ENCODE measurements at places on chromosomes 16 and 17.
A peak's percentile ranks its signal among the peaks of the same experiment; 100 is the strongest.

DNA sequence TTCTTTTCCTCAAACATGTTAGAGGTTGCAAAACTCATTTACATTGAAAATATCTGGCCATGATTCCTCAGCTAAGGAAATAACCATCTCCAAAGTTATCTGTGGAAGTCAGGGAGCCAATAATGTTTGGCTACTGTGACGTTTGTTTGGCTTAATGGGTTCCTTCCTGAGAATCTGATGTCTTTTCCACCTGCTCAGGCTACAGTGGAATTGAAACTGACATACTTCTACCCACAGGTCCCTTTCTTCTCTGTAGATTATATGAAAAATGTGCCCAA, 221.1 kb upstream of the XYLT1 start:
- DNase-seq, result peak; percentile 37

DNA sequence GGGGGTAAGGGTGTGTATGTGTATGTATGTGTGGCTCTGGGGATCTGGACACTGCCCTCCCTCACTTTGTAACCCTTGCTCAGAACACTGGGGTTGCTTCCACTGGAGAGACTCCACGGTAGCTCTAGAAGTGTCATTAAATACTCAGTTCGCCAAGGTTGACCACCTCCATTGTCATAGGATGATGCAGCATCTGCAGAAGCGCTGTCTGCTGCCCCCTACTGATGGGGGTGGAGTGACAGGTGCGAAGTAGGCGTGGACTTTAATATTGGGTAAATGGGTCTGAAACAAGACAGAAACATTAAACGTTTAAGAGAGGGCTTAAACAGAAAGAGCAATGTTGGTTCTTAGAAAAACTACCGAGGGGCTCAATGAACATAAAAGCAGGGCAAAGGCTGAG, 35.5 kb upstream of the STAC2 start:
- no peak for DNase-seq

GRCh38 chr17:57327176-57327970, 71.0 kb downstream of the MSI2 start:
- DNase-seq, result no peak

GRCh38 chr17:50499270-50499669, 9.0 kb upstream of the MYCBPAP start:
- no peak for DNase-seq

- DNase-seq, result no peak
Measured at GRCh38 chr16:27579087-27579980, 29.4 kb downstream of the KATNIP start.

DNA sequence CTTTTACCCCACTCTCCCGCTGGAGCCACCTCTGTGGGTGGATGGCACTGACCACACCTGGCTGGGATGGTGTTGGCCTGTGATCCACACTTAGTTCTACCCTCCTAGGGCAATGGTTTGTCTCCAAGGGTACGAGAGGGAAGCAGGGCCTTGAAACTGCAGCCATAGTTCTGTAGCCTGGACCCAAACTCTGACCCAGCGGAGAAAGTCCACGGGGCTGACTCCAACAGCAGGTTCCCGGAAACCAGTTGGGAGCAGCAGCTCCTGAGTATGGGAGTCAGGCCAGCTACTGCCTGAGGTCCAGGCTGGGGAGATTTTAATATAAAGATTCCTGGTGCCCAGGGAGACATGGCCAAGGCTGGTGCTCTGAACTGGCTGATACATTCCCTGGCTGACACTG, 23.6 kb upstream of the MTSS2 start:
- DNase-seq, result no peak

GRCh38 chr17:40825599-40825998, 3.2 kb upstream of the KRT10 start:
- no peak for DNase-seq

DNA sequence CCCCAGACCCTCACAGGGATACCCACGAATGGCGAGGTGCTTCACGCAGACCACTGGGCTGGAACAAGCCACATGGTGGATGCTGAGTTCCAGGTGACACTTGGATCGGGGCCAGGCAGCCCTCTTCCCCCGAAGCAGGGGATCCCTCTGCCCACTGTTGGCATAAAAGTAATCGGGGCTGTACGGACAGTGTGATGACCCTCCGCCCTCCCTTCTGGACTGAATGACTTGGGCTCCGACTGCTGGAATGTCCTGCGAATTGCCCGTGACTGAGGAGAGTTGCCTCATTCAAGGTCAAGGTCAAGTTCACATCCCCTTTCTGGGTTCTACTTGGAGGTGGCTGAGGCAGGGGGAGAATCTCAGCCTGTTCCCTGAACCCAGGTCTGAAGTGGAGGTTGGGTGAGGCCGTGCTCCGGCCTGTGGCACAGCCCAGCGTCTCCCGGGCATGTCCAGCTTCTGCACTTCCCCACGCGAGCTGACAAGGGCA, 28.5 kb upstream of the CREBBP start:
- DNase-seq, result no peak

- DNase-seq, result no peak
Measured at GRCh38 chr17:78965491-78965924, 14.2 kb downstream of the LGALS3BP start.

DNA sequence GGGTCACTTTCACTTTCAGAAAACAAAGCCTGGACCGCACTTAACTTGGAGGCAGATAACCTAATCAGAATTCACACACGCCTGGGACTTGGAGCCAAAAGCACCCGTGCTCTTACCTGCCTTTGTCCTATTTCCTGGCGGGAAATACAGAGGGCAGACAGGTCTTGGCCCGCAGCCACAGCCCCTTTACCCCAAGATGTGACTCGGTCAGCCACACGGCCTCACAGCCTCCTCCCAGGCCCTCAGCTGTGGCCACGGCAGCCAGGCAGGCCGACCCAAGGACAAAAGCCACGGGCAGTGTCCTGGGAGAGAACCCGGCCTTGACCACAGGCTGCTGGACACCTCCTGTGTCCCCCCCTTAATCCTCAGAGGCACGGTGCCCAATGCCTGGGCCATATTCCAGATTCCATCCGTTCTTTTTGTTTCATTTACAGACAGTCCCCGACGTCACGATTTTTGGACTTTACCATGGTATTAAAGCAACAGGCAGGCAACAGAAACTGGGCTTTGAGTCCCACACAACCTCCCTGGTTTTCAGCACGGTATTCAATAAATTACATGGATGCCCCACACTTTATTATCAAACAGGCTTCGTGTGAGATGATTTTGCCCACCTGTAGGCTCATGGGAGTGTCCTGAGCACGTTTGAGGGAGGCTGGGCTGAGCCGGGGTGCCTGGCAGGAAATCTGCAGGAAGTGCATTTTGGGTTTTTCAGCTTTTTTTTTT, 30.1 kb upstream of the GAA start:
- DNase-seq, result no peak

DNA sequence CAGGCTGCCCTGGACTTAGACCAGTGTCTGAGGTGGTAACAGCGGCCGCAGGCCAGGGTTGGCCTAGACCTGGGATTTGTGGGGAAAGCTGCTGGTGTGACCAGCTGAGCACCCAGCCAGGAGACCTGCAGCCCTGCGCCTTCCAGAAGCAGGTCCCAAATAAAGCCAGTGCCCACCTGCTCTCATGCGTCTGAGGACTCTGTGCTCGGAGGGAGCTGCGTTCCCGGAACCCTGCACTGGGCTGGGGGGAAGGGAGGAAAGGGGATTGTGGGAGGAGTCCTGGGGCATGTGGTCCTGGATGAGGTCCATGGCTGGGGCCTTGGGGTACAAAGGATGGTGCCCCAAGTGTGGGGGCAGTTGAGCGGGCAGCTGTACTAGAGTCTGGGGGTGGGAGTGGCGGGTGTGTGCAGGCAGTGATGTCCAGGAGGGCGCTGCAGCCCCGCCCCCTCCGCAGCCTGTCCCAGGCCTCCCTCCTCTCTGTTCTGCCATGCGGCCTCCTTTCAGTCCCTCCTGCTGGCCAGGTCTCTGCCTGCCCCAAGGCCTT, 1.8 kb upstream of the NECAB2 start:
- DNase-seq, result no peak

GRCh38 chr17:10435096-10435495, 13.3 kb upstream of the MYH8 start:
- no peak for DNase-seq

DNA sequence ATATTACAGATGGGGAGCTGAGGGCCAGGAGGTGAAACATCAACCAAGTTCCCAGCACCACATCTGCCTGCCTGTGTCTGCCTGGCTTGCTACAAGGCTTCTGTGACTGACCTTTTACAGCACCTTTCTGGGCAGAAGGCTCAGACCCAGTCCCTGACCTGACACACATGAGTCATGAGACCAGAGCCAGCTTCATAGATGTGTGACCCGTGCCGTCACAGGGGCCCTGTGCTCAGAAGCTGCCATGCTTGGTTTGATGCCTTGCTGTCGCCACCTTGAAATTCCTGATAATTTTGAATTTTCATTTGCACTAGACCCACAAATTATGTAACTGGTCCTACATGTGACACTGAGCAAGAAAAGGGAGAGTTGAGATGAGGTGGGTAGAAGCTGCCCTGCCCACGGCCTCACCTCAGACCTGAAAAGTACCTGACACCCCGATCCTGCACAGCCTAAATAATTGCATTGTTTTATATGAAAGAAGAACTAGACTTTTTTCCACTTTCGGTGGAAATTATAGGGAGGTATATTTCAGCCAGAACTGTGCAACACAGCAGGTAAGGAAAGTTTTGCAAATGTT, 13.3 kb upstream of the PECAM1 start:
- no peak for DNase-seq

DNA sequence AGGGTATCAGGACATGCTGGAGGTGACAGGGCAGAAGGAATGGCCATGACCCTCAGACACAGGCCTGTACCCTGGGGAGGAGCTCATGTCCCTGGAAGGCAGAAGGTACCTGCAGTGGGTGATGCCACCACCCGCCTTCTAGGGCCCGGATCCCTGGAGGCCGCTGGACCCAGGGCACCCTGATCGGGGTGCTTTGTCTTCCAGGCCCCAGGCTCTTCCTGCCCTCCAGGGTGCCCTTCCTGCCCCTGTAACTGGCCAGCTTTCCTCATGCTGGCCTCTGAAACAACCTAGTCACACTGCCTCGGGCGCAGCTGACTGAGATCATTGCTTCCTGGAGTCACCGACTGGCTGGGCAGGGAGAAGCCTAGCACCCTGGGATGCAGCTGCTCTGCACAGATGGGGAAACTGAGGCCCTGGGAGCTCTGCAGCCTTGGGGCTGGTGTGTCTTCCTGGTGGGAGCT, 5.8 kb downstream of the ADCY7 start:
- no peak for DNase-seq

DNA sequence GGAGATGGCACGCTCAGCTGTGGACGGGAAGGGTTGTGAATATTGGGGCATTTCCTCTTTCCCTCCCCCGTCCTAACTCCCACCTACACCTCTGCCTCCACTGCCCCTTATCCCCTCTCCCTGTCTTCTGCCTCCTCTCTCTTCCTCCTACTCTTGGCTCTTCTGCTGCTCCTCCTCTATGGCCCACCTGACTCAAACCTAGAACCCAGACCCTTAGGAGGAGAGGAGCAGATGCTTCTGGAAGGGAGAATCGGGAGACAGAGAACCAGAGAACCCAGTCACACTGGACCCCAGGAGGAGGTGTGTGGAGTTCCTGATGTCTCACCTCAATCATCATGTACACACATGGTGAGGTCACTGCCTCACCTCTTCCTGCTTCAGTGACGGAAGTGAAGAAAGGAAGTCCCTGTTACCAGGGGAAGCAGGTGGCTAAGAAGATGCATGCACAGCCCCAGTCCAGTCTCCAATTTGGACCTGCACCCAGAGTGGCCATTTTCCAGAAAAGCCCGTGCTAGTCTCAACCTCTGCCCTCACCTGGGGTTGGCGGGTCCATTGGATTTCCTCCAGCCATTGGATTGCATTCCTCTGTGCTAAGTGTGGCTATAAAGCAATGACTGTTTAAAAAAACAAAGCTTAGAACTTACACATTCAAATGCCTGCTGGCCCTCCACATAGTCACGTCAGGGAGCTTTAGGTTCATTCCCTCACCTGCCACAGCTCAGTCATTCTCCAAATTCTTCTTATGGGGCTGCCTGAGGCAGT, 4.0 kb downstream of the RNF222 start:
- DNase-seq, result no peak

- no peak for DNase-seq
Measured at GRCh38 chr17:58291246-58291645, 10.5 kb upstream of the MPO start.

- no peak for DNase-seq
Measured at GRCh38 chr17:42408061-42408460, 15.0 kb downstream of the CAVIN1 start.

- no peak for DNase-seq
Measured at GRCh38 chr16:85927959-85928358, 29.0 kb downstream of the IRF8 start.

DNA sequence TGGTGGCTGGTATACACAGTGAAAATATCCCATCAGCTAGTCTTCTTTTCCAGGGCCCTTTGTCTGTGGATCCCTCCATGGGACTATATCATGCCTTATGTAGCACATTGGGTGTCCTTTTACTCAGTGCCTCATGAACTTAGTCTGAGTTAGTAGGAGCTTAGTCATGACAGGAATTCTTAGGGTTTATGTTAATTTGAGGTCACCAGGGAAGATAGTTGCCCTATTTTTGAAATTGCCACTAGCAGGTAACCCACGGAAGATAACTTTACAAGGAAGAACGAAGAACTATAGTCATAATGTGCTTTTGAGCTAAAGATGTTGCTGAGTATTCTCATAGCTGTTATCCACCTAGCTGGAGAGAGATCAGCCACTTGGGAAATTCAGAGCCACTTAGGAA, 14.8 kb upstream of the PLK1 start:
- no peak for DNase-seq

DNA sequence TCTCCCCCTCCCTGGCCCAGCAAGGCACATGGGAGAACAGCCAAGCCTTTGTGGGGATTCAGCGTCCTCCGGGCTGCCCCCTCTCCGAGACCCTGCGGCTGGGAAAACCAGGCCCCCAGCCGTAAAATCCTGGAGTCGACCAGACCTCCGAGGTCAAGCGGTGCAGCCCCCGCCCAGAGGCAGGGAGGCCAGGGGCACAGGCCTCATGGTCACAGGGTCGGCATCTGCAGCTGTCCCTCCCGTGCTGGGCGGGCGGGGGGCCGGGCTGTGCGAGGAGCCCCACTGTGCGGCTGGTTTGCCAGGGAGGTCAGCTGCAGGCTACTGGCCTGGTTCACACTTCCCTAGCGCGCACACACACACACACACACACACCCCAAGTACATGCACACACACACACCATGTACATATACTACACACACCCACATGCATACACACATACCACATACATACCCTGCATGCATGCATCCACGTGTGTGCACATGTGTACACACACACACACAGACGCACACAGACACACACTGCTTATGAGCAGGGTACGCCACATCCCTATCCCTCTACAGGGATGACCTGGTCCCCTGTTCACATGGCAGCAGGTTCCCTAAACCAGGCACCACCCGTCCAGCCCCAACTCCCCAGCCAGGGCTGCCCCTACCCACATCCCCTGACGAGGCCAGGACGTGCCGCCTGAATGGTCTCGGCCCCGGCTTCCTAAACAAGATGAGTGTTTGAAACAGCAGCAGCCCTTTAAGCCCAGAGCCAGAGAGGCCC, 108.9 kb upstream of the CIBAR2 start:
- DNase-seq, result no peak

DNA sequence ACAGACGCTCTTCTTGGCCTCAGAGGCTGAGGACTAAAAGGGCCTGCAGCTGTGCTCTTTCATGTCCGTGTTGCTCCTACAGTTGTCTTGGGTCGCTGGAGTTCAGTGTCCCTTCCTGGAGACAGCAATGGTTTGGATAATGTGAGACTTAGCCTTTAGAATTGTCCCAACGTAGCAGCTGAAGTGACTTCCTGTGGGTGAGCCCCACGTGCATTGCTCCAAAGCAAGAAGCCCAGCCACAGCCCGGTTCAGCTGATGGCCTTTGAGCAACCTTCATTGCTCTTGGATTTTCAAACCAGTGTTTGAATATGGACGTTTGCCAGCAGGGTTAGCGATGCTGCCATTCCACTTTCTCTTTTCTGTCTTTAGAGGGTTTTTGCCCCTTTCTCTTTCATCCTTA, 19.7 kb downstream of the TMEM11 start:
- peak; percentile 11 for DNase-seq

Data from fibroblast of skin of scalp (primary cell).